GM20000 (cell line): ENCODE measurements at places on chromosomes 5 and 9.

DNA sequence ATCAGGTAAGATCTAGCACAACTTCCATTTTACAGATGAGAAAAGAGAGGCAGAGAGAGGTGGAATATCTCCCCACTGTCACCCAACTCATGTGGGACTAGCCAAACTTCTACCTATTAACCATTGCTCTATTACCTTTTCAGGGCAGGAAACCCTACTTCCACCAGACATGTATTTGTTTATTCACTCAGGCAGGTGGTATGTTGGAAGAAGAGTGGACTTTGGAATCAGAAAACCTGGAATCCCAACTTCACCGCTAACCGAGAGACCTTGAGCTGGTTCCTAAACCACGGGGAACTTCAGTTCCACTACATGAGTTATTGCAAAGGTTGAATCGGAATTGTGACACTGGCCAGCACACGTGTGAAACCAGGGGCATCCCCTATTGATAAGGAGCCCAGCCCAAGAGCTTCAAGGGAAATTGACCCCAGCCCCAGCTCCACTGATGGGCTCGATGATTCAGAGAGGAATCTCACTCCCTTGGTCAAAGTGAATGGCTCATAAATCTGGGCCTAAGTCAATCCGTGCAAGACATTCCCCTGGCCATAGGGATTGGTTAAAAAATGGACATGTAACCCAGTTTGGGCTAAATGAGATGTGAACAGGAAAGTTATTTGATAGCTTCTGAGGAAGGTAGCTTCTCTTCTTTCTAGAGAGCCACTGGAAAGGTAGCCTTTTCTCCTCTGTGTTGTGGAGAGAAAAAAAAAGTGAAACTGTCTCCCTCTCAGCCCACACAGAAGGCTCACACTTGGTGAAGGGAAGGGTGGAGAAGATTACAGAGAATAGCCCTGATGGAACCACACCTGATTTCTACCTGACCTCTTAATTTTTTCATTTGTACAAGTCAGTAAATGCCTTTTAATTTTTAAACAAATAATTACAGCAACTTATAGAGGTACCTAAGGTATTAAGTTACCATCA lies 5.5 kb upstream of the GLIS3 start:
- peak; percentile 34 for DNase-seq

DNA sequence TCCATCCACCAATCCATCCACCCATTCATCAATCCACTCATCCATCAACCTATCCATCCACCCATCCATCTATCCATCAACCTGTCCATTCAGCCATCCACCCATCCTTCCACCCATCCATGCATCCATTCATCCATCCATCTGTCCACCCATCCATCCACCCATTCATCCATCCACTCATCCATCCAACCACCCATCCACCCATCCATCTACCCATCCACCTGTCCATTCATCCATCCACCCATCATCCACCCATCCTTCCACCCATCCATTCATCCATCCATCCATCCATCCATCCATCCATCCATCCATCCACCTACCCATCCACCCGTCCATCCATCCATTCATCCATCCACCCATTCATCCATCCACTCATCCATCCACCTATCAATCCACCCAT lies 195.8 kb downstream of the NXNL2 start:
- no peak for DNase-seq

GRCh38 chr5:141672841-141673813 lies 8.9 kb downstream of the ARAP3 start:
- no peak for DNase-seq

- DNase-seq: no peak
Measured at GRCh38 chr9:72412483-72413040, 47.6 kb upstream of the ZFAND5 start.

GRCh38 chr5:121982893-121983285 lies 21.1 kb downstream of the SRFBP1 start:
- DNase-seq: no peak

GRCh38 chr9:133609311-133610098 lies at the start of gene FAM163B:
TSS of gene FAM163B (minus strand) at chr9:133609389. CDS start at chr9:133580223, 29,166 bp downstream.
- no peak for DNase-seq

DNA sequence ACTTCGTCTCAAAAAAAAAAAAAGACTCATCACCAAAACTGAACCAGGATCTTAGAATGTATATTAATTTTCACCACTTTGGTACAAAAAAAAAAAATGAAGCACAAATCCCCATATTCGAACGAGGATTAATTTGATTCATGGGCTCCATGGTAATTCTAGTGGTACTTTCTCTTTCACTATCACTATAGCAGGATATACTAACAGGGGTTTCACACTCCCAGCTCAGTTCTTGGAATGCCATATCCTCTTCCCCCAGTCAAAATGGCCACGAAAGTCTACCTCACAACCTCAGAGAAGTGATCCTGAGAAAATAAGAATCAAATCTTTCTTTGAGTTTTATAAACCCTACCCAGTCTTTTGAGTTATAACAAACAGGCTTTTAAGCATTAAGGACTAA lies 235.7 kb downstream of the FBXL17 start:
- no peak for DNase-seq

GRCh38 chr5:68476854-68477253 lies 261.3 kb downstream of the PIK3R1 start:
- no peak for DNase-seq

DNA sequence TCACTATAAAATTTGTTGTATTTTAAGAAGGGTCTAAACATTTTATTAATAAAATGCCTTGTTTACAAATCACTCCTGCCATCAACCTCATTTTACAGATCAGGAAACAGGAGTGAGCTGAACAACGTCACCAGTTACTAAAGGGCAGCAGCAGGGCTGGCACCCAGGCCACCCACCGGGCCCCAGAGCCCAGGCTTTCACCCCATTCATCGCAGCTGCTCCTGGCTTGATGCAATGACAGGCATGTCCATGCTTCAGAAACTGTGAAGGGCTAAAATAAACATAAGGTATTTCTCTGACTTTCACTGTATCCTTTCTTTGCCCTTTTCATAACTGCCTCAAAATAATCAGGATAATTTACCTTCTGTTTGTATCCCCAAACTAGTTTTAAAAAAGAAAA lies 18.1 kb downstream of the MED27 start:
- no peak for DNase-seq

- no peak for DNase-seq
Measured at GRCh38 chr5:177578316-177578715, 13.7 kb upstream of the TMED9 start.

- DNase-seq: no peak
Measured at GRCh38 chr5:154486427-154486866, 8.4 kb upstream of the HAND1 start.

DNA sequence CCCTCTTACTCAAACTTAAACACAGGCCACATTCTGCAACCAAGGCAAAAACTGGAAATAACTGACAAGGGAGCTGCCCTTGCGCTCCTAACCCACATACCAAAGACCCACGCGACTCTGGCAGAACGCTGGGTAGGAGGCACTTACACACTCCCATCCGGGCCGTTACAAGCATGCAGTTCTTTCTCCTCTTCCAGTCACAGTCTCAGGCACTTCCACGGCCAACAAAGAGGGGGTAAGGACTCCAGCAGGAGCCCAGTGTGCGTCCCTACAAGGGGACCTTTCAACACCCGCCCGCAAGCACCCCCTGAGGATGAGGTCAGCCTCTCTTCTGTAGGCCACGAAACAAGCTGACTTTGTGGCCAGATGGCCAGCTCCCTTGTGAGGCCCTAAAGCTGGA lies 57.4 kb downstream of the SERINC5 start:
- DNase-seq: no peak

DNA sequence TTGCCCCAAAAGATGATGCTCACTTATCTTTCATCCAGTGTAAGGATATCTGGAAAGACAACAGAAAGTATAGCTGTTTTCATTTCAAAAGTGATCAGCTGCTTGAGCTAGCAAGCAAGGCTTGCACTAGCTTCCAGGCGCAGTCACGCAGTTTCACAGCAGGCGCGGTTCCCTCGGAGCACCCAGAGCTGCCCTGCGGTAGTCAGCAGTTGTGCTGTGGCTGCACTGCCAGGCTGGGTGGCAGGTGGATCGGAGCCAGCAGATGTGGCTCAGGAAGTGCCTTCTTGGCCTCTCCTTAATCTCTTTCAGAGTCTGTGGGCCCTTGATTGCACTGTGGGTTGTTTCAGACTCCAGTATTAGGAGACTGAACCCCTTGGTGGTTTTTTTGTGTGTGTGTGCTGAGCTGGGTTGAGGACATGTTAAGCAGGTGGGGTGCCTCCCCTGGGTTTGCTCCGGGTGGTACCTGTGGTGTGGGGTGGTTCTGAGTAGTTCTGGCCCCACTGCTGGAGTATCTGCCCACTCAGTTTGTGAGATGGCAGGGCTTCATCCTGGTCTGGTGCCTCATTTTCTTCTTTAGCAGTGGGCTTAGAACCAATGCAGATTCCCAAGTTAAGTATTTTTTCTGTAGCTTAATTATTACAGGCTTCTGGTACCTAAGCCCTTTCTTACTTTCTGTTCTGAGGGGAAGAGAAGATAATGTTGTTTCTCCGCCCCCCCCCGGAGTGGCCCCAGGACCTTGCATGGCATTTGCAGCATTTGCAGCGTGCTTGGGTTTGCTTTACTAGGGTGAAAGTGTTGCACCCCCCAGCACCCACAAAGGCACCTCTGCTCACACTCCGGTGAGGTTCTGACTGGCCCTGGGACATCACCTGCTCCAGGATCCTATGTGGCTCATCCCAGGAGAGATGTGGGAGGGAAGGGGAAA lies 16.4 kb downstream of the TENT4A start:
- no peak for DNase-seq

DNA sequence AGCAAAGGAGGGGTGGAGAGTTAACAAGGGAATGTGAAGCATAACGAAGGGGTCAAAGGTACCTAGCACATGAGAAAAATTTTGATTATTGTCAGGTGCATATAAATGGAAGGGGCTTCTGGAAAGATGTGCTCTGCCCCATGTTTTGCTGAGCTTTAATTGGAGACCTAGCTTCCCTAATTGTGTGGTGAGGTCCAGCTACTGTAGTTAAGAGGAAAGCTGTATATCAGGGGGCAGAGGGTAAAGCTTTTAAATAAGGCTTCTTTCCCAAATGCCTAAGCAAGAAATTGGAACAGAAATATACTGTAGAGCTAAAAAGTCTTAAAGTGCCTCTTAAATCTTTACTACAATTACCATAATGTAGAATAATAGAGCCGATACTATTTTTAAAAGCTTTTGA lies 267.2 kb downstream of the MAT2B start:
- no peak for DNase-seq

GRCh38 chr9:77953590-77953989 lies 78.0 kb downstream of the GNAQ start:
- no peak for DNase-seq

- no peak for DNase-seq
Measured at GRCh38 chr5:66722686-66723085, 126.5 kb downstream of the MAST4 start.
